ENCODE measurements at places on chromosomes 11 and 22.

- H3K36me3 ChIP-seq: no peaks in the 10 kb centered on the region
- H3K4me1 ChIP-seq: no peaks in the 10 kb centered on the region
- no peak overlapping the region for H3K4me3 ChIP-seq
- peaks cover 100% of the 10 kb centered on the region for H3K27me3 ChIP-seq
- DNase-seq: no peak
These were observed 31.4 kb upstream of the VPREB1 start for GRCh38 chr22:22213231-22213630.

- no peak overlapping the region for H3K27ac ChIP-seq
- H3K4me1 ChIP-seq: no peaks in the 10 kb centered on the region
- no peak overlapping the region for H3K4me3 ChIP-seq
- no peak for DNase-seq
- H3K27me3 ChIP-seq: no peaks in the 10 kb centered on the region
These were observed 207.1 kb upstream of the ARHGAP20 start for GRCh38 chr11:110919241-110919922.

DNA sequence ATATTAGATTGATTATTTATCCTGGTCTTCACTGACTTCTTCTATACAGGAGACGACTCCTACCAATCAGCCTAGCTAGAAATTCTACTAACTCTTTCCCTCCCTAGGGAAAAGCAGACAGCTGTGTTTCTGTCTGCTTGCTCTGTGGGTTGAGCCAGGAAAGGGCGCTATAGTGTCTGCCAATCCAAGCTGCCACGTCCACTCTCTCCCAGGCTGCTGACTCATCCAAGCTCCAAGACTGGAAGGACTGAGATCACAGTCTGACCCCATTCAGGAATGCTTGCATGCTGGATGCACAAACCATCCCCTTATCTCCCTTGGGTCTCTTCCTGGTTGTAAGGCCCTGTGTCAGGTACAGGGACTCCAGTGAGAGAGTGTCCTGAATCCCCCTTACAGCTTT is 955.6 kb downstream of the OPCML start:
- no peak overlapping the region for H3K27ac ChIP-seq
- no peaks in the 10 kb centered on the region for H3K36me3 ChIP-seq
- no peaks in the 10 kb centered on the region for H3K4me1 ChIP-seq
- H3K27me3 ChIP-seq: no peaks in the 10 kb centered on the region
- no peak overlapping the region for H3K4me3 ChIP-seq
- DNase-seq: peak; percentile 43

DNA sequence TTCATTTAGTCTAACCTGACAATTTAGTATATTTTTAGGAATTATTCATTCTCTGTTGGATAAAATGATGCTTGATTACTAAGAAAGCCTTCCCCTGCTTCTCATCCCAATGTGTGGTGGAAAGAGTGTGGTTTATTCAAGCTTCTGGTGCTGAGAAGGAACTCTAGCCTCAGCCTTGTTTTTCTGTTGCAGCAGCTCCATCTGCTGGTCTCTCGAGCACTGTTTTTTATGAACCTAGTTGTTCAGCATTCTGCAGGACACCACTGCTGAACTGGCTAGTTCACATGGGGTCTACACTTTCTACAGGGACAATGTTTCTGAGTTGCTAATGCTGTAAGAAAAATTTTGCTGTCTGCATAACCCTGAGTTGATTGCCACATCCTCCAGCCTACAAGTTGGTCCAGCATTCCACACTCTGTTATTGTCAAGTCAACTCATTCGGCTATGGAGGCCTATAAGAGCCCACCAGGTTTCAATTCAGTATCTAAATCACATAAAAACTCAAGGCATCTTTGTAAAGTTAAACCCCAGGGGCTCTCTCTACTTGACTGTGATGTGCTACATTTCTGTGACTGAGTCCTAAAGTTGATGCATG is 14.3 kb downstream of the OR2AG2 start:
- H3K27me3 ChIP-seq: no peaks in the 10 kb centered on the region
- H3K27ac ChIP-seq: no peak overlapping the region
- peak; percentile 81 for DNase-seq
- H3K4me1 ChIP-seq: no peaks in the 10 kb centered on the region
- H3K4me3 ChIP-seq: no peak overlapping the region
- no peaks in the 10 kb centered on the region for H3K36me3 ChIP-seq

- no peak overlapping the region for H3K4me3 ChIP-seq
- H3K27me3 ChIP-seq: no peaks in the 10 kb centered on the region
- H3K36me3 ChIP-seq: no peaks in the 10 kb centered on the region
- H3K4me1 ChIP-seq: no peaks in the 10 kb centered on the region
- no peak overlapping the region for H3K27ac ChIP-seq
These were observed 37.4 kb downstream of the LARGE2 start for GRCh38 chr11:45959851-45960250.

GRCh38 chr11:60175860-60176275 is 7.0 kb downstream of the MS4A6A start:
- H3K36me3 ChIP-seq: no peaks in the 10 kb centered on the region
- no peaks in the 10 kb centered on the region for H3K4me1 ChIP-seq
- no peak for DNase-seq
- H3K4me3 ChIP-seq: no peak overlapping the region
- no peaks in the 10 kb centered on the region for H3K27me3 ChIP-seq
- no peak overlapping the region for H3K27ac ChIP-seq

DNA sequence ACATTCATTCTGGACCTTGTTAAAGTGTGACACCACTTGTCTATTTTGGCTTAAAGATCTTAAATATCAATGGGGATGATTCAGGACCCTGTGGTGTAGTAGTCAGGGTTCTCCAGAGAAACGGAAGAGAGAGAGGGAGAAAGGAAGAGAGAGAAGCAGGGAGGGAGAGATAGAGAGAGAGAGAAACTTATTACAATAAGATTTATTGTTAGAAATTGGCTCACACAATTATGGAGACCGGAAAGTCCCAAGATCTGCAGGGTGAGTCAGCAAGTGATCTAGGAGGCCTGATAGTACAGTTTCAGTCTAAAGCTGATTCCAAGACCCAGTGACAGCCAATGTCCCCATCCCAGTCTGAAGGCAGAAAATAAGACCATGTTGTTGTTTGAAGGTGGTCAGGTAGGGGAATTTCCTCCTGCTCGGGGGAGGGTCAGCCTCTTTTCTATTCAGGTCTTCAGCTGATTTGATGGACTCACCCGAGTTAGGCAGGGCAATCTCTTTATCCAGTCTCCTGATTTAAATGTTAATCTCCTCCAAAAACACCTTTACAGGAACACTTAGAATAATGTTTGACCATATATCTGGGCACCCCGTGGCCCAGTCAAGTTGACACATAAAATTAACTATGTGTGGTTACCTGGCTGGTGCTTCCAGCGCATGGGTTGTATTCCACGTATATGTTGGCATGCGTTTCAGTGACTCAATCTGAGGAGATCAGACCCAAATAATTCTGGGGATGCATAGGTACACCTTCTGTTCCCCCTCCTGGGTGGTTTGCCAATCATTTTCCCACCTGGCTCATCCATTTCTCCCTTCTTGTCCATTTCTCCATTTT is 1350.5 kb downstream of the TBC1D22A start:
- no peak overlapping the region for H3K27ac ChIP-seq
- DNase-seq: no peak
- H3K4me3 ChIP-seq: no peak overlapping the region
- H3K36me3 ChIP-seq: no peaks in the 10 kb centered on the region
- H3K27me3 ChIP-seq: no peaks in the 10 kb centered on the region

- H3K36me3 ChIP-seq: peaks cover 13% of the 10 kb centered on the region
- no peaks in the 10 kb centered on the region for H3K4me1 ChIP-seq
- DNase-seq: no peak
- H3K27me3 ChIP-seq: no peaks in the 10 kb centered on the region
- no peak overlapping the region for H3K27ac ChIP-seq
- no peak overlapping the region for H3K4me3 ChIP-seq
These were observed 42.4 kb downstream of the PIK3C2A start for GRCh38 chr11:17165247-17165890.

GRCh38 chr11:91800208-91800914 is 424.3 kb upstream of the FAT3 start:
- peaks cover 32% of the 10 kb centered on the region for H3K4me1 ChIP-seq
- DNase-seq: no peak
- H3K27me3 ChIP-seq: no peaks in the 10 kb centered on the region

GRCh38 chr11:95156916-95157541 is 67.4 kb downstream of the ENDOD1 start:
- H3K27me3 ChIP-seq: no peaks in the 10 kb centered on the region
- DNase-seq: peak; percentile 21
- no peaks in the 10 kb centered on the region for H3K36me3 ChIP-seq
- no peak overlapping the region for H3K4me3 ChIP-seq

GRCh38 chr22:36790648-36791047 is 14.7 kb upstream of the IFT27 start:
- H3K4me3 ChIP-seq: no peak overlapping the region
- no peak overlapping the region for H3K27ac ChIP-seq
- H3K4me1 ChIP-seq: no peaks in the 10 kb centered on the region
- H3K36me3 ChIP-seq: no peaks in the 10 kb centered on the region
- H3K27me3 ChIP-seq: no peaks in the 10 kb centered on the region
- no peak for DNase-seq

DNA sequence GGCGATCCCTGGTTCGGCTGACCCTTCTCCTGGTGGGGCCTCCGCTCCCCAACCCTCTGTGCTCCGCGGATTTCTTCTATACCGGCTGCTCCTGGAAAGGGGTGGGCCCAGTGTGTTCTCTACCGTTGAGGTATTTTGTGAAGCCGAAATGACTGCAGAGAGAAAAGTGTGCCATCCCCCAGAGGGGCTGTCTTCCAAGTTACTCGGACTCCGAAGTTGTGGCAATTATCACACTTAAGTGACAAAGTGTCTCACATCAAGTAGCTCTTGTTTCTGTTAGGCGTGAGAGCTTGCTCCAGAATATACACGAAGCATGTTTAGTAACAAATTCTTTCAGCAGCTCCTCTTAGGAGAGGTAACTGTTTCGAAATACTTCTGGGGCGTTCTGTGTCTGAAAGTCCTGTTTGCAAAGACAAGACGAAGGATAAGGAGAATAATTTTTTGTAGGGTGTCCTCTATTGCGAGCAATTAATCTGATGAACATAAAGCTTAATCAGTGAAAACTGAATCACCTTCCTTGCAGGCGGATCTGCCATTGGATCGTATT is 434 bp downstream of the XPNPEP3 start:
- peaks cover 29% of the 10 kb centered on the region for H3K4me1 ChIP-seq
- peak overlapping the region; percentile 100 for H3K27ac ChIP-seq
- no peaks in the 10 kb centered on the region for H3K27me3 ChIP-seq

GRCh38 chr11:118476676-118477075 is 40.4 kb downstream of the KMT2A start:
- no peaks in the 10 kb centered on the region for H3K4me1 ChIP-seq
- no peak overlapping the region for H3K4me3 ChIP-seq
- peaks cover 75% of the 10 kb centered on the region for H3K36me3 ChIP-seq
- no peaks in the 10 kb centered on the region for H3K27me3 ChIP-seq

DNA sequence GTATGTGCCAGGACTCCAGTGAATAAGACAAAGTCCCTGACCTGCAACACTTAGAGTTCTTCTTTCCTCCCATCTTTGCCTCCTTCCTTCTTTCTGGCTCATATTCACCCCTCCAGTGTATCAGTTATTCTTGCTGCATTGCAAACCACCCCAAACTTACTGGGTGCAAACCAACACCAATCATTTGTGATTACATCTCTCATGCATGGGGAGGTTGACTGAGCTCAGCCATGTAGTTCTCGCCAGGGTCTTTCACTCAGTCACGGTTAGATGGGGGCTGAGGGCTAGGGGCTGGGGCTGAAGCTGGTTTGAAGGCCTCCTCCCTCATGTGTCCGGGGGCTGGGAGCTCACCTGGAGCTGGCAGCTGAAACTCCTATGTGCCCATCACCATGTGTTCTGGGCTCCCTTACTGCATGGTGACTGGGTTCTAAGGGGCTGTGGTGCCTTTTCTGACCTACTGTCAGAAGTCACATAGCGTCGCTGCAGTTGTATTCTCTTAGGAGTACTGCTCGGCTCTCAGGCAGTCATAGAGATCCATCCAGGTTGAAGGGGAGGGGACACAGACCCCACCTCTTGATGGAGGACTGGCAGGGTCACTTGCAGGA is 35.0 kb upstream of the CACNG2 start:
- no peaks in the 10 kb centered on the region for H3K27me3 ChIP-seq
- DNase-seq: no peak
- no peak overlapping the region for H3K27ac ChIP-seq
- H3K4me3 ChIP-seq: no peak overlapping the region
- H3K4me1 ChIP-seq: no peaks in the 10 kb centered on the region
- no peaks in the 10 kb centered on the region for H3K36me3 ChIP-seq

GRCh38 chr11:69156235-69156639 is 502 bp downstream of the SMIM38 start:
- DNase-seq: no peak
- H3K27me3 ChIP-seq: no peaks in the 10 kb centered on the region
- H3K4me3 ChIP-seq: no peak overlapping the region

DNA sequence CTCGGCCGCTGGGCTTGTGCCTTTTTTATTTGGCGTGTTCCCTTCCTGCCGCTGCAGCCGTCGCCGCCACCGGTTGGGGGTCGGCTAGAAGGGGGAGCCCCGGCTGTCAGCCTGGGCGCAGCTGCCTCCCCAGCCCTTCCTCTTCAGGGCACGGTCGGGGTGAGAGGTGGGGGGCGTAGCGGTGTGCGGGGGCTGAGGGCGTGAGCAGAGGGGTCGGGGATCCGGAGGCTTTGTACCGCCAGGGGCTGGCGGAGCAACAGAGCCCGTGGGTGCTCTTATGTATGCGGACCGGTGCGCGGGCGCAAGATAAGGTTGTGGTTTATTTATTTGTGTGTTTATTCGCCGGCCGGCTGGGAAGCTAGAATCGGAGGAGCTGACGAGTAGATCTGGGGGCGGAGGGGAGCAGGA is 477 bp downstream of the ZBTB16 start:
- peaks cover 93% of the 10 kb centered on the region for H3K27me3 ChIP-seq
- peak overlapping the region; percentile 80 for H3K4me3 ChIP-seq
- H3K4me1 ChIP-seq: peaks cover 22% of the 10 kb centered on the region
- H3K36me3 ChIP-seq: no peaks in the 10 kb centered on the region
- H3K27ac ChIP-seq: no peak overlapping the region

GRCh38 chr11:37595845-37596244 is 997.8 kb upstream of the RAG2 start:
- no peaks in the 10 kb centered on the region for H3K36me3 ChIP-seq
- H3K4me3 ChIP-seq: no peak overlapping the region
- H3K4me1 ChIP-seq: no peaks in the 10 kb centered on the region
- no peak for DNase-seq
- no peaks in the 10 kb centered on the region for H3K27me3 ChIP-seq

GRCh38 chr22:22161924-22162851 is 82.4 kb upstream of the VPREB1 start:
- no peak overlapping the region for H3K27ac ChIP-seq
- H3K27me3 ChIP-seq: peaks cover 90% of the 10 kb centered on the region
- no peak overlapping the region for H3K4me3 ChIP-seq
- no peak for DNase-seq

- H3K27ac ChIP-seq: no peak overlapping the region
- no peaks in the 10 kb centered on the region for H3K4me1 ChIP-seq
- no peak for DNase-seq
- H3K27me3 ChIP-seq: no peaks in the 10 kb centered on the region
These were observed 43.5 kb downstream of the GNB1L start for GRCh38 chr22:19811211-19811621.

DNA sequence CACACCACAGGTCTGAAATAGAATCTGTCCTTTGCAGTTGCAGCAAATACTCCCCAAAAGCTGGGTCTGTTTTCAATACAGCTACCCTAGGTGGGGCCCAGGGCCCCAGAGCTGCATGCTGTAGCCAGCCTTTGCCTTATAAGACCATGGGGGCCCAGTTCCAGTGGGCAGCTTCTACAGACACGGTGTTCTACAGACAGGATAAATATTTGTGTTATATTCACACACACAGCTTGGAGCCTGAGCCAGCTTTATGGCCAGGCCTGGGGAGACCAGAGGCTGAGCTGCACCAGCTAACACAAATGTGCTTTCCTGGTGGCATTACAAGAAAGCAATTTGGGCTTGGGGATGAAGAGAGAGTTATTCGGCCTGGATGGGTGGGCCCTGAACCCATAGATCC is 151.8 kb upstream of the NCAM1 start:
- H3K27ac ChIP-seq: no peak overlapping the region
- DNase-seq: no peak
- H3K4me3 ChIP-seq: no peak overlapping the region

All from GM23338 (cell line).